ENCODE measurements at places on chromosomes 6 and 20. TPM values are rescaled to one million over a fixed set of nuclear protein-coding genes. Genes with fewer than 3 reads are reported as not detected.

GRCh38 chr6:100449239-100449691 is 15.5 kb downstream of the SIM1 start:
- no peak overlapping the region for H3K4me3 ChIP-seq
- no peaks in the 10 kb centered on the region for H3K36me3 ChIP-seq
- H3K4me1 ChIP-seq: no peaks in the 10 kb centered on the region
- no peak for DNase-seq

The KCNB1 gene
- 2.8 TPM for total RNA-seq

DNA sequence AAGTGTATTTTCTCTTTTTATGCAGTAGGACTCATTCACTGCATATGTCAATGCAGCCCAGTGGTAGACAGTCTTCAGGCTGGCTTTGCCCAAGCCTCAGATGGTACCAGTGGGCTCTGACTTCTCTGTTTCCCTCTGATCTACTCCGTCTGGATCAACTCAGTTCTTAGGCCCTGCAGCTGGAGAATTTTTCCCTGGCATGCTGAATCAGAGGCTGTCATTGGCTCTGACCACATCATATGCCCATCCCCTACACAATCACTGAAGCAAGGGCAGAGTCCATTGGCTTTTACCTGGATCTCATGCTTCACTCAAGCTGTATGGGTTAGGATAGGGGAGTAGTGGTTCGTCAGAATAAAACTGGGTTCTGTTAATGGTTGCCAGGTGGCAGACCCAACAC is 57.8 kb downstream of the KIZ start:
- H3K4me1 ChIP-seq: no peaks in the 10 kb centered on the region
- no peaks in the 10 kb centered on the region for H3K36me3 ChIP-seq
- no peak for DNase-seq

- no peak overlapping the region for H3K27ac ChIP-seq
- no peaks in the 10 kb centered on the region for H3K4me1 ChIP-seq
- no peak for DNase-seq
- H3K36me3 ChIP-seq: no peaks in the 10 kb centered on the region
- no peaks in the 10 kb centered on the region for H3K27me3 ChIP-seq
- H3K4me3 ChIP-seq: no peak overlapping the region
Observed at GRCh38 chr6:141866731-141867497, 265.8 kb upstream of the GJE1 start.

DNA sequence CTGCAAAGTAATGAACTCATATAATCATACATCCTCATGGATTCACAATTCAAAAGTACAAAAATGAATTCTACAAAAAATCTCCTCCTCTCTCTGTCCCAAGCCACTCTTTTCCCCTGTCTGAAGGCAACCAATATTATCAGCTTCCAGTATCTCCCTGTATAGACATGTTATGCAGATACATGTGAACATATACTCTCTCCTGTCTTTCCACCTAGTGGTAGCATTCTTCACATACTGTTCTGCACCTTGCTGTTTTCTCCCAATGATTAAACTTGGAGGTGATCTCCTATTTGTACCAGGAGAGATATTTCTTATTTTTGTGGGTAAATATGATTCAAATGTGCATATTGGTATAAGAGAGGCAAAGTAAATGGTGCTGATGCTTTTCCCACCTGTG is 416.4 kb downstream of the EPM2A start:
- no peak overlapping the region for H3K4me3 ChIP-seq
- DNase-seq: no peak
- no peaks in the 10 kb centered on the region for H3K27me3 ChIP-seq

- no peaks in the 10 kb centered on the region for H3K4me1 ChIP-seq
- H3K4me3 ChIP-seq: no peak overlapping the region
- DNase-seq: no peak
- H3K36me3 ChIP-seq: no peaks in the 10 kb centered on the region
- no peak overlapping the region for H3K27ac ChIP-seq
Observed at GRCh38 chr20:50625986-50626677, 65.2 kb downstream of the RIPOR3 start.

DNA sequence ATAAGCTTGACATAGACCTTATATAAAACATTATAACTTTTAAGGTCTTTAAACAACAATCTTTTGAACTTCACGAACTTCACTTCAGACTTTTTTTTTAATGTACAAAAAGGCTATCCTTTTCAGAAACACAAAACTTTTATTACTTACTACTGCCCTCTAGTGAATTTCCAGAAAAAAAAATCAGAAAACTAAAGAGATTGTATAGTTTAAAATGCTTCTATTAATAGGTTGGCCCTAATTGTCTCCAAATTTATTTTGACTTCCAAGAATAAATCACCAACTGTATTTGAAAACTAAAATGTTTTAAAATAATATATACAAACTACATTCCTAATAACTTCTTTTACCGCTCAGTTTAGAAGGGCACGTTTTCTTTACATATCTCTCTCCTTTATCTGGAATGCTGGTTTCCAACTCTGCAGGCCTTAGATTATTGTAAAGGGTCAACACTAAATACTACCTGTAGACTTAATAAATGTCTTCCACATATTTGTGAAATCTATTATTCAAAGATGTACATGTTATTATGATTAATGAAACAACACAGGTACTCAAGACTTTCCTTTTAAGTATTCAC is 66.8 kb downstream of the LMBRD1 start:
- no peaks in the 10 kb centered on the region for H3K36me3 ChIP-seq
- no peak overlapping the region for H3K27ac ChIP-seq
- no peaks in the 10 kb centered on the region for H3K27me3 ChIP-seq
- no peak for DNase-seq
- H3K4me3 ChIP-seq: no peak overlapping the region

DNA sequence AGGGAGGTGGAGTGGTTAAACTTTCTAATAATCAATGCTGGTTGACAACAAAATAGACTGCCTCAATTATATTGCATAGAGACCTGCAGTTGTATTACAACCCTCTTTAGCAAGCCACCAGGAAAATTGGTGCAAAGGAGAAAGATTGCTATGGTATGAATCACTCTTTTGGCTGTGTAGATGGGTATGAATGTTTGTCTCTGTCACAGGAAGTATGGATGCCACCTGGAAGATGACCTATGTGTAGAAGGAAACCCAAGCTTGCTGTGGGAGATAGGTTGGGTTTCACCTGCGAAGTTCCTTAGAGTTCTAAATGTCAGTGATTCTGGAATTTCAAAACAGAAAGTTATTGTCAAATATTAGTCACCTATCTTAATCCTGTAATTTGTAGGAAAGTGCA is 134.6 kb downstream of the SOBP start:
- H3K27ac ChIP-seq: no peak overlapping the region
- no peak for DNase-seq
- no peak overlapping the region for H3K4me3 ChIP-seq
- H3K36me3 ChIP-seq: no peaks in the 10 kb centered on the region
- no peaks in the 10 kb centered on the region for H3K27me3 ChIP-seq

The REV3L gene
- 20.0 TPM for total RNA-seq

DNA sequence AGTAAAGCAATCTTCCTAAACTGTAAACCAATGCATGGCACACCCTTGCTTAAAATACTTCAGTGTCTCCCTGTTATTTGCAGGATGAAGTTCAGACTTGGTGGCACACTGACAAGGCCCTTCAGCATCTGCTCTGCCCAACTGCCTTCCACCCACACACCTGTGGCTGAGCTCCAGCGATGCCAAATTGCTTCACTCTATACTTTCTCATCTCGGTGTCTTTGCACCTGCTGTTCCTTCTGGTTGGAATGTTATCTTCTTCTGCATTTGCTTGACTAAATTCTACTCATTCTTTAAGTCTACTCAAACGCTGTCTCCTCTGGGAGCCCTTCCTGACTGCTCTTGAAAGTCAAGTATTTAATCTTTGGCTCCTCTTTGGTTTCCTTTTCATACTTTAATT is 100.1 kb upstream of the SUPT3H start:
- H3K4me3 ChIP-seq: no peak overlapping the region
- H3K27me3 ChIP-seq: no peaks in the 10 kb centered on the region
- peaks cover 5% of the 10 kb centered on the region for H3K4me1 ChIP-seq

The OGFRL1 gene
- total RNA-seq: 18.4 TPM

The COL21A1 gene
- total RNA-seq: 13.3 TPM

- H3K36me3 ChIP-seq: no peaks in the 10 kb centered on the region
- no peak overlapping the region for H3K4me3 ChIP-seq
- no peaks in the 10 kb centered on the region for H3K4me1 ChIP-seq
- DNase-seq: no peak
Observed at GRCh38 chr6:73727114-73727513, 31.1 kb downstream of the CD109 start.

GRCh38 chr20:16036331-16036730 is 536.9 kb downstream of the KIF16B start:
- no peak overlapping the region for H3K4me3 ChIP-seq
- H3K36me3 ChIP-seq: no peaks in the 10 kb centered on the region
- no peak for DNase-seq

DNA sequence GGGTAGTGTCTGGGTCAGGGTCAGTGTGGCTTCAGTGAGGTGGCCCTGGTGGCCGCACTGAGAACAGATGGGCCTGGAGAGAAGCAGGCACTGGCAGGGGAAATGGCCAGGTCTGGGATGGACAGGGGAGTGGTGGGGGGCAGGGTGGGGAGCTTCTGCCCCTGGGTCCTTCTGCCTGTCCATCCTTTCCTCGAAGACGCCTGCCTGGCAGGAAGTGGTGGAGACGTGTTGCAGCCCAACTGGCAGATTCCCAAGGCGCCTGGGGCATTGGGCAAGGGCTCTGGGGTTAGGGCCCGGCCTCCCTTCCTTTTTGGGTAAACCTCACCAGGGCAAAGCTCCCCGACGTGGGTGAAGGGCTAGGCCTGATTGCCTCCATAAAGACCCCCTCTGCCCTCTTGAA is 10.4 kb downstream of the SRC start:
- no peaks in the 10 kb centered on the region for H3K27me3 ChIP-seq
- peak; percentile 54 for DNase-seq
- no peak overlapping the region for H3K4me3 ChIP-seq
- H3K27ac ChIP-seq: peak overlapping the region; percentile 55

The DEFB127 gene
- total RNA-seq: not detected

DNA sequence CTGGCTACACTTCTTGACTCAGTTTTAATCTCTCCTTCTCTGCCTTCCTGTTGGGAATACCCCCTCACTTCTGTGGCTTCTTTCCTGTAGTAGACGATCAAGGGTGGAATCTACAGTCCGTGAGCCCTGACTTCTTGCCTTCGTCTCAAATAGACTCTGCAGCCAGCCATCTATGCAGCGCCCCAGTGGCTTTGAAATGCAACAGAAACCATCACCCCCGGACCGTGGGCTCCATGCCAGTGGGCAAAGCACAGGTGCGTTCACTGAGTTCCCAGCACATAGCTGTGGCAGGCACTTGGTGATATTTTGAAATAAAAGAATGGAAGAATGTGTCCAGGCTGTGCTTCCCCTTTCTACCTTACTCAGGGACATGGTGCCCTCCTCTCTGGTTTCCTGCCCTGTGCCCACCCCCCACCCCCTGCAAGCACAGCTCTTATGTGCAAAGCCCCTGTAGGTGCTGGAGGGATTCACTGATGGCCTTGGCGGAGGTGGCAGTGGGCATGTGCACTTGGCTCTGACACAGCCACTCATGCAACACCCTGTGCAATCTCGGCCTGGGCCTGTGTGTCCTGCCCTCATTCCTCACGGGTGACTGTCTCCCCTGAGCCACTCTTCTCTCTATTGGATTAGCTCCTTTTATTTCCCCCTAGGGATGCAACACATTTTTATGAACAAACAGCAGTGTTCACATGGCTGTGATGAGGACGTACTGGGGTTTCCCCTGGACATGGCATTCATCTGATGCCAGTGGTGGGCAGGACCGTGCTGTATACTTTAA is 5.5 kb upstream of the CDSN start:
- H3K27ac ChIP-seq: peak overlapping the region; percentile 34
- H3K27me3 ChIP-seq: no peaks in the 10 kb centered on the region
- DNase-seq: no peak
- H3K4me3 ChIP-seq: no peak overlapping the region

DNA sequence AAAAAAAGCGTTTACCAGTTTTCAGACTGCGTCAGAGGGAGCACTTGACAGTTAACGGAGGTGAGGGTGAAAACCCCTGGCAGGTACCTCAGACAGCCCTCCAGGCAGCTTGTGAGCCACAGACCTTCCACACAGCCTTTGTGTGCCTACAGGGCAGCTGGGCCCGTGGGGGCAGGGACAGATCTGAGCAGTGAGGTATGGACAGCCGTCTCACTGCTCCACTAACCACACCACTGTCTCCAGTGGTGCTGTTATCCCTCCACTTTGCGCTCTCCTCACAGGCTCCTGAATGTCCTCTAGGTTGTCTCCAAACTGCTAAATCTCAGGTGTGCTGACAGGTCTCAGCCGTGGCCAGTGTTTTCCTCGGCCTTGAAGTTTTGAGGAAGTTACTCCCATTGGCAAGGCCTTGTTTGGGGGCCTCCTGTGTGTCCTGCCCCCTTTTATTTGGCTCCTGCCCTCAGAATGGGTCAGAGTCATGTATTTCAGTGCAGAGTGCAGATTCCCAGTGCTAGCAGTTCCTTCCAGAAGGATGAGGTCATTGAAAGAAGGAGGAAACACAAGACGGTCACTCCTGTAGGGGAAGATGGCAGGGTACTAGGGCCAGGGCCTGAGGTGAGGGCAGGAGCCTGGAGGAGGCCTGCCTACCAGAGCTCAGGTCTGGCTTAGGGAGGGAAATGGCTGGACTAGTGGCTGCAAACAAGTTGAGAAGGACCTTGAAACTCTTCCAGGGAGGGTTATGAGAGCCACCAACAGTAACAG is 11.8 kb downstream of the GFRA4 start:
- no peaks in the 10 kb centered on the region for H3K36me3 ChIP-seq
- no peak overlapping the region for H3K27ac ChIP-seq
- H3K4me1 ChIP-seq: no peaks in the 10 kb centered on the region
- DNase-seq: no peak
- H3K4me3 ChIP-seq: no peak overlapping the region

- DNase-seq: peak; percentile 43
- peak overlapping the region; percentile 68 for H3K4me3 ChIP-seq
- H3K4me1 ChIP-seq: no peaks in the 10 kb centered on the region
- peak overlapping the region; percentile 63 for H3K27ac ChIP-seq
- no peaks in the 10 kb centered on the region for H3K27me3 ChIP-seq
Observed at GRCh38 chr20:36093025-36093803, 61.3 kb upstream of the EPB41L1 start.

The PRND gene
- total RNA-seq: 589 TPM

The APCDD1L gene
- total RNA-seq: 0.23 TPM

Data from prostate gland (tissue), 2 donors.